ENCODE measurements at places on chromosomes 7 and 10.

GRCh38 chr10:113709221-113709838 lies 29.6 kb downstream of the CASP7 start:
- DNase-seq: no peak

DNA sequence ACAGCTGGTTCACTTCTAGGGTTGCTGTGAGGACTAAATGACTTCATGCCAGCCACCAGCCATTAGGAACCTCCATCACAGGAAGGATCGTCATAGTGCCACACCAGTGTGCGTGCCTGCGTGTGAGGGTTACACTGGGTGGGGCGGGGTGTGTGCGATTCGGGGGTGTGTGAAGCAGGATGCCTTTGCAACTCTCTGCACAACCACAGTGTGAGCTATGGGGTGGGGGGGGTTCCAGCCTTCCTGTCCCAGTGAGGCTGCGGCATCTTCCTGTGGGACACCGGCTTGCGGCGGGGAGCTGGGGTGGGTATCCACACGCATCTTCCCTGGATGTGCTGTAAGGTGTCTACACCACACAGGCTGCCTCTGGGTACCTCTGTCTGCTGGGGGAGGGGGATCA lies 6.9 kb upstream of the ELFN1 start:
- no peak for DNase-seq

DNA sequence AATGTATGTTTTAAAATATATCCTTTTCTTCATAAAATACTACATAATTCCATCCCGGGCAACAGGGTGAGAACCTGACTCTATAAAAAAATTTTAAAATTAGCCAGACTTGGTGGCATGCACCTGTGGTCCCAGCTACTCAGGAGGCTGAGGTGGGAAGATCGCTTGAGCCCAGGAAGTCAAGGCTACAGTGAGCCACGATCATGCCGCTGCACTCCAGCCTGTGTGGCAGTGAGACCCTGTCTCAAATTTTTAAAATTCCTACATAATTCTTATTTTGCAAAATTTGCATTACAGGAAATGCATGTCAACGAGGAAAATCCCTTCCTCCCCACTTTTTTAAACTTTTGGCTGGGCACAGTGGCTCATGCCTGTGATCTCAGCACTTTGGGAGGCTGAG lies 31.3 kb downstream of the AFAP1L2 start:
- DNase-seq: no peak

DNA sequence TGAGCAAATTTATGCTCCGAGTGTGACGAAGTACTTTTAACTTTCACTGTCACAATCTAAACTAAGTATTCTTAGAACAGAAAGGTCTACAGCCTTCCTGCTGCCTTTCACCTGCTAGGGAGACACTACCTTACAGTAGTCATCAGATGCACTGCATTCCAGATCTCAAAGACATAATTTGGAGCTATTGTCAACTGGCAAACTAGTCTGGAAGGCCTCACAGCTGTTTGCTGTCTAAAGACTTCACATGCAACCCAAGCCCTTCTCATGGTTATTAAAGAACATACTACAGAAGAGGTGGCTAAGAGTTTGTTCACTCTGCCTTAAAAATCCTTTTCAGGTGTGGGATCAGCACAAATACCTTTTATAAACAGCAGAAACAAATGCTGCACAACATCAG lies 91.8 kb upstream of the KCNIP2 start:
- no peak for DNase-seq

DNA sequence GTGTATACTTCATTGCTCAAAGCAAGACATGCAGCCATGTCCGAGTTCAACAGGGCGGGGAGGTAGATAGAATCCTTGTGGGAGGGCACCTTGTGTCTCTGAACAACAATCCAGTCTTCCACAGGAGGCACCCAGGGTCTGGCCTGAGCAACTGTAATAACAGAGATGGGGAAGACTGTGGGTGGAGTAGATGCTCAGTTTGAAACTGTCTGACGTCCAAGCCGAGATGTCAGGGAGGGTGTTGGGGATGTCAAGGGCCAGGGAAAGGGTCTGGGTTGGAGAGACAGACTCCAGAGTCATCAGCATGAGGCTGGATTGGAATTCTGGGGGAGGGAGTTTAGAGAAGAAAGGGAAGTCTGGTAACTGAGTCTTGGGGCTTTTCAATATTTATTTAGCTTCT lies 88.0 kb downstream of the FANK1 start:
- DNase-seq: no peak

DNA sequence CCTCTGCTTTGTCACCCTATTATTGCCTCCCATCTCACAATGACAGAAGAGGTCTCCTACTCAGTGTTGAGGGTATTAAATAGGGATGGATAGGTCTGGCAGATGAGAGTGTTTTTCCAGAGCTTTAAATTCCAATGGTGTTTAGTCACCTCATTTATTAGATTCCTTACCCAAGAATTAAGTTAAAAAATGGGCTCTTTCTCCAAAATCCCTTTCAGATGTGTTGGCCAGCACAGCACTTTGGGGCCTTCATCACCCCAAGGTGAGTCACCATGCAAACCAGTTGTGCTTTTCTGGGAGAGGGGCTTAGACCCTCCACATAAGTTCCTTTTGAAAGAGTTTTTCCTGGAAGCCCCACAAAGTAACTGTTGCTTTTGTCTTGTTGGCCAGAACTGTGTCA lies 78.4 kb downstream of the CYP26A1 start:
- no peak for DNase-seq

DNA sequence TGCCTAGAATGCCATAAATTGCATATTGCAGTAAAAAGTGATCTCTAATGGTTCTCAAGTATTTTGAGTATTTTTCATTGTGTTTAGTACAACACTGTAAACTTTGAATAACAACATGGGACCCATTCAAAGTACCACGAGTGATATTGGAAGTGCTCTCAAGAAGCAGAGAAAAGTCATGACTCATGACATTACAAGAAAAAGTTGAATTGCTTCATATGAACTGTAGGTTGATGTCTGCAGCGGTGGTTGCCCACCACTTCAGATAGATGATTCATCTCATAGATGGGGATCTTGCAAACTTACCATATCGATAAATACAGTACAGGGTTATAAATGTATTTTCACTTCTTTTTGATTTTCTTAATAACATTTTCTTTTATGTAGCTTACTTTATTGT lies 33.9 kb downstream of the ENTPD1 start:
- no peak for DNase-seq

GRCh38 chr10:33150146-33150545 lies 184.3 kb downstream of the NRP1 start:
- DNase-seq: no peak

GRCh38 chr10:69502589-69502988 lies 51.3 kb downstream of the TSPAN15 start:
- DNase-seq: no peak

DNA sequence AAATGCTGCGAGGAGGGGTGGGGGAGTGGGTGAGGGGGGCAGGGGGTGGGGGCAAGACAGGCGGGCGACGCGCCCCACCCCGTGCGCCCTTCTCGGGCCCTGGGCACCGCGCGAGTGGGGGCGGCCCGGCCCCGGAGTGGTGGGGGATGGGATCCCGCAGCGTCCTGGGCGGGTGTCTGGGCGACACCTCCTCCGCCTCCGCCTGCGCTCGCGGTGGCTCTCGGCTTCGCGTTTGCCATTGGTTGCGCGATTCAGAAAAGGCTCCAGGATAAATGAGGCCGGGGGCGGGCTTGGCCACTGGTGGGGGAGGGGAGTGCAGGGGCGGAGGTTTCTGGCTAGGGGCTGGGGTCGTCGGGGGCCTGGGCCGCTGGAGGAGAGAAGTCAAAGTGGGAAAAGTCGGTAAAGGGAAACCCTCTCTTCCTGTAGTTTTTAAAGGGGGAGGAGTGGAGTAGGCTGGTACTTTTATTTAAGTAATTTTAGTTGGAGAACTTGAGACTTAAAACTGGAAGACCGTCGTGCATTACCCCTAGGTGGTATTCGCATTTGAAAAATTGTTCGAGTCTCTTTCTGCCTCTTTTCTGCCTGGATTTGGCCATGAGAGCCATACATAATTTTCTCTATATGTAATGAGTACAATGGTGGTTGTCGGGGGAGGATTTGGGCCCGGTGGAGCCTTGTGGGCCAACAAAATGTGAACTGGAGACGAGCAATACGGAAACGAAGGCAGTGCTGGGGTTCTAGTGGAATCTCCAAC lies 992 bp upstream of the IGF2BP3 start:
- DNase-seq: peak; percentile 94

- no peak for DNase-seq
Measured at GRCh38 chr7:115682507-115682906, 348.1 kb downstream of the TFEC start.

GRCh38 chr10:14507176-14507575 lies 176.5 kb upstream of the FRMD4A start:
- DNase-seq: no peak

GRCh38 chr7:155352753-155353115 lies 55.1 kb downstream of the INSIG1 start:
- DNase-seq: no peak

Data from WERI-Rb-1 (cell line).